ENCODE measurements at places on chromosomes 16 and 17.

DNA sequence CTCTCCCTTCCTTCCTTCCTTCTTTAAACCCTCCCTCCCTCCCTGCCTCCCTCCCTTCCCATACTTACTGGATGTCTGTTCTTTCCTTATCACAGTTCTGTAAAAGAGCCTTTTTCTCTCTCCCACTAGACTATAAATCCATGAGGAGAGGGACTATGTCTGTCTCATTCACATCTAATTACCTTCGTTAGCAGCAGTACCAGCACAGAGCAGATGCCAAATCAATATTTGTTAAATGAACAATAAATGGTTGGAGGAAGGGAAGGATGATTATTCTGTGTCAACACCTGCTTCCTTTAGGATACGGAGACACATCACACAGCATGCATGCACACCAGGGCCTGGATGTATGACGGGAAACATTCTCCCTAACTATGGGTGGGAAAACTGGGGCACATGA, 94.2 kb downstream of the DNAH3 start:
- no peak for DNase-seq

- no peak for DNase-seq
These were observed 20.3 kb downstream of the G6PC1 start for GRCh38 chr17:42920922-42921321.

DNA sequence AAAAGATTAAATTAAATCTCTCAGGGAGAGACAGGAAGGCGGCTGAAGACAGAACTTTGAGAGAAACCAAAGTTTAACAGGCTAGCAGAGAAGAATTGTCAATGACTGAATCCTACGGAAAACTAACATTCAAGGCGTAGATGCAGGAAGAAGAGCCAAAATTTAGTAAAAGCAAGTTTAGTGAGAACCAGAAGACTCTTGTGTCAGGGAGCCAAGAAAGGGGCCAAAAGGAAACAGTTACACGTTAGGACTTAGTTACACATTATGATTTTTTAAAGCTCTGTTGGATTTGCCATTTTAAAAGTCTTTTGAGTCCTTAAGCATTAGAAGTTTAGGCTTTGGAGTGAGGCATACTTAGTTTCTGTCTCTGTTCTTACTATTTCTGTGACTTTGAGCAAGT, 164.6 kb downstream of the CHD9 start:
- no peak for DNase-seq

- no peak for DNase-seq
These were observed 403.2 kb downstream of the HS3ST3B1 start for GRCh38 chr17:14704121-14704520.

DNA sequence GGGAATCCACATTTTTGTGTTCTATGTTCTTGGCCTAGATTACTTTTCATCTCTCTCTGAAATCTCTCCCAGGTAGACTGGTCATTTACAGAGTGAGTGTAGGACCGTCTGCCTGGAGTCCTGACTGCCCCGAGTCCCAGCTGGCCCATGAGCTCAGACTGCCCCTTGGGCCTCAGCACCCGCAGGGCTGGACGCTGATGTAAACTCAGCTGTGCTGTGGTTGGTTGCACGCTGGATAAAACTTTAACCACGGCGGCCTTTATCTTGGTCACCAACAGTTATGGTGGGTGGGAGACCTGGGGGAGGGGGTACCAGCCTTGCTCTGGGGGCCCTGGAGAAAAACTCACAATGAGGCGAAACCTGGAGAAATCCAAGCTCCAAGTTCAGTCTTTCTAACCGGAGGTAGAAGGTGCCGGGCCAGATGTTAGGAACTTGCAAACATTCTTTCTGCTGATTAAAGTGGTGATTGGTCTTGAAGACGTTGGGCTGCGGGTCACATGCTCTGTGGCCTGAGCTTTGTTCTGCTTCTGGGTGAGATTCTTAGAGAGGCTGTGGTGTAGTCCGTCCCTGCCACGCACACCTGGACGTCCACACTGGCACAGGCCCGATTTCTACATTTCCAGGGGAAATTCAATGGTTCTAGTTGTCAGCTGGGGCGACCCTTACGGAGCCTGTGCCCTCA, 6.9 kb downstream of the METRNL start:
- DNase-seq, result no peak

- no peak for DNase-seq
These were observed 23.0 kb downstream of the METTL22 start for GRCh38 chr16:8644211-8645140.

DNA sequence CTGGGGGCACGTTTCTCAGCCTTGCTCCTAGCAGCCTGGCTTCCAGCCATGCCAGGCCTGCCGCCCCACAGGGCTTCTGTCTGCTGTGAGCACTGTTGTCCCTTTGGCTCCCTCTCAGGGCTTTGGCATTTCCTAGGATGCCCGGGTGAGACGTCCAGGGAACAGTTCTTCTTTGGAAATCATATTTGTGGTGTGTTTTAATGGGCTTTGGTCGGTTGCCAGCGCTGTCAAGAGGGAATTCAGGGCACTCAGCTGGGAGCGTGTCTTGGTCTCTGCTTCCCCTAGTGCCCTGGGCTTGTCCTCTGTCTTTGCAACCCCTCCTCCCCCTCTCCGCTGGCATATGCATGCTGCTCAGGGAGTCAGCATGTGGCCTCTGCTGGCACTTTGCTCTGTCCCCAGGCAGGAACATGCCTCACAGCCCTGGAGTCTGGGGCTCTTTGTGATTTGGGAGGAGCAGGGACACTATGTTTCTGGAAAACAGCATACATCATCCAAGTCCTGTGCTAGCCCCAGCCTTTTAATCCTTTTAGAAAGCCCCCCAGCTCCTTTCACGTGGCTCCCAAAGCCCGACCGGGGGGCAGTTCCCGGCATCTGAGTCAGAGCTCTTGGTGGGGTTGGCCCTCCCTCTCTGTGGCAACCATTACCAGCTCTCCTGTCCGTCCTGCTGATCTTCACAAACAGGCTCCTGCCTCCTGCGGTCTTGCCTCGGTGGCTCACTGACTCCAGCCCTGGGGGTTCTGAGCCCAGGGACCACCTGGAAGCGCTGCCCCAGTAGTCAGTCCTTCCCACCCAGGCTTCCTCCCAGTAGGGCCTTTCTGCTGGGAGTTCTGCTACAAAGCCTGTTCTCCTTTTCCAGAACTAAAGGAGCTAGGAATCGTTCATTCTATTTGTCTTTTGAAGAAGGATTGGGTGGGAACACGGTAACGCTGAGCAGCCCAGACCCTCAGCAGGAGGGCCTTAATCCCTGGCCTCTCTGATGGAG, 26.7 kb downstream of the SAP30BP start:
- DNase-seq, result no peak

DNA sequence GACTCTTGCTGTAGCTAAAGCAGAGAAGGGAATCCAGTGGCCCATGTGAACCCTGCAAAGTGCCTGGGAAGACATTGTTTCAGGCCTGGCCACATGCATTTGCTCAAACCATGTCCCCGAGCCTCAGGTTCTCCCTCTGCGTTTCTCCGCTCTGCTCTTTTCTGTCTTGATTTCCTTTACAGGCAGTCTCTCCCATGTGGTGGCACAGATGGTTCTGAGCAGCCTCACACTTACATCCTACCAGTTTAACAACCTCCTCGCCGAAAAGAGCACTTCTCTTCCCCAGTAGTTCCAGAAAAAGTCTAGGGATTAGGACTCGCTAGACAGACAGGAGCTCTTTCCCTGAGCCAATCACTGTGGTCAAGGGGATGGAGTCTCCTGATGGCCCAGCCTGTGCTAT, 28.3 kb upstream of the MYH10 start:
- DNase-seq, result no peak

GRCh38 chr16:14449790-14450480, 180.1 kb downstream of the PARN start:
- DNase-seq, result no peak

- no peak for DNase-seq
These were observed 1.4 kb upstream of the PIK3R5 start for GRCh38 chr17:8966926-8967325.

- DNase-seq, result no peak
These were observed 9.5 kb downstream of the ZNF764 start for GRCh38 chr16:30548416-30549253.

DNA sequence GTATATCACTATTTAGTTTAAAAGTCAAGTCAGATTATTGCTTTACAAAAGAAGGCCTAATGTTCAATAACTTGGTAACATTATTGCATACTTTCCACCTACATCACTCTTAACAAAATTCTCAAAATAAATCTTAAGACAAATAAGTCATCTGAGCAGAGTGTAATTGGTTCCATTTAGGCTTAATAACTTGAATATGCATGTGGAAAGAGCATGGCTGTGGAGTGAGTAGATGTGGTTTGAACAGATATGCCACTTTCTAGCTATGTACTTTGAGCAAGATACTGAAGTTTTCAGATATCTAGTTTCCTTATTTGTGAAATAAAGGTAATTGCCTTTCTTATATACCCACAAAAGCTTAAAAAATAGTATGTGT, 6.7 kb upstream of the EVI2A start:
- no peak for DNase-seq

- no peak for DNase-seq
These were observed 10.0 kb upstream of the CISD3 start for GRCh38 chr17:38719943-38720641.

DNA sequence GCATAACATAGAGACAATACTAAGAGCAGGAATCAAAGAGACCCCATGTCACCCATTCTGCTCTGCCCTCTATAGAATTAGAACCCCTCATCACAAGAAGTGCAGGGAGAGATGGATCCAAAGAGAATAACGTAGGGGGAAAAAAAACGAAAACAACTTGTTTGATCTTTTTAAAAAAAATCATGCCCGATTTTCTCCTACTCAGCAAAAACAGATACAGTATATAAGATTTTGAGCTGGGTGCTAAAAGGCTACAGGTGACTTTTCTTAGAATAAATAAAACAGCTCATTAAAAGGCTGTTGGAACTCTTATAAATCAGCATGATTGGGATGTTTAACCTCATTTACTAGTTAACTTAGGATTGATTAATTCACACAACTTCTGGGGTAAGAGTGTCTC, 17.4 kb downstream of the UBN1 start:
- no peak for DNase-seq

GRCh38 chr17:35238821-35239220, 4.1 kb upstream of the SLFN5 start:
- no peak for DNase-seq

- DNase-seq, result no peak
These were observed 31.6 kb upstream of the CDH15 start for GRCh38 chr16:89139907-89140361.

GRCh38 chr17:8711291-8711690, 33.3 kb downstream of the CCDC42 start:
- DNase-seq, result no peak

- DNase-seq, result no peak
These were observed 15.8 kb downstream of the SHISA9 start for GRCh38 chr16:12917246-12917645.

- no peak for DNase-seq
These were observed 84.4 kb upstream of the PLCG2 start for GRCh38 chr16:81694494-81695280.

GRCh38 chr17:31736855-31737625, 122.0 kb downstream of the COPRS start:
- no peak for DNase-seq

- peak; percentile 5 for DNase-seq
These were observed 25.0 kb downstream of the GABARAPL2 start for GRCh38 chr16:75590920-75591843.

GRCh38 chr17:45814622-45815606, 29.8 kb upstream of the SPPL2C start:
- DNase-seq, result no peak

DNA sequence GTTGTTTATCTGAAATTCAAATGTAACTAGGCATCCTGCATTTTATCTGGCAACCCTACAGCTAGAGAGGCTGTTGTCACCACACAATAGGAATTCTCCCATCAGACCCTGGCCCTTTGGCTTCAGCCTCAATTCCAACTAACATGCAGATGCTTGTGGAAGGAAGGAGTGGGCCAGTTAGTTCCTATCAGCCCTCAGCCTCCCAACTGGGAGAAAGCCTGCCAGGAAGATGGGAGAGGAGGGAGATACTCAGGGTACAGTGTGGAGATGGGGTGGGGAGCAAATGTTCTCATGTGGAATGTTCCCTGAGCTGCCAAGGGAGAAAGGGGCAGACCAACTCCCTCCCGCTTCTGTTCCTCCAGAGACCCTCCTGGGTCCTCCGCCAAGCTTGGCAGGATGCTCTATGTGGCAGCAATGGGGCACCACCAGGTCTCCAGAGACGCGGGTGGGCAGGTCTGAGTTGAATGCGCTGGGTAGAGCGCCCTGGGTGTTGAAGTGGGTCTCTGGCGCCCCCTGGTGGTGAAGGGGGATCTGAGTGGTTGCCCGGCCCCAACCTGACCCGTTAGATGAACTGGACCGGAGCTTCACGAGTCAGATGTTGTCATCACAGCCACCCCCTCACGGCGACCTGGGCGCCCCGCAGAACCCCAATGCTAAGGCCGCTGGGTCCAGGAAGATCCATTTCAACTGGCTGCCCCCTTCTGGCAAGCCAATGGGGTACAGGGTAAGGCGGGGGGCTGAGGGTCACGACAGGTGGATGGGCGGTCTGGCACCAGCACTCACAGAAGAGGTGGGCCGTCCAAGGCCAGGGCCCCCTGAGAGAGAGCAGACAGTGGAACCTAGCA, 15.2 kb downstream of the GALK1 start:
- peak; percentile 63 for DNase-seq

- DNase-seq, result no peak
These were observed 109.5 kb upstream of the CIBAR2 start for GRCh38 chr16:85221771-85222154.

- DNase-seq, result no peak
These were observed 17.4 kb downstream of the DUSP14 start for GRCh38 chr17:37507111-37507510.

- no peak for DNase-seq
These were observed 52.0 kb downstream of the LDHD start for GRCh38 chr16:75064403-75065148.

Data from renal pelvis (tissue), 12 donors.